ENCODE measurements at places on chromosomes 1 and 21.

GRCh38 chr1:187527346-187527745 is 698.6 kb downstream of the PLA2G4A start:
- DNase-seq: no peak

DNA sequence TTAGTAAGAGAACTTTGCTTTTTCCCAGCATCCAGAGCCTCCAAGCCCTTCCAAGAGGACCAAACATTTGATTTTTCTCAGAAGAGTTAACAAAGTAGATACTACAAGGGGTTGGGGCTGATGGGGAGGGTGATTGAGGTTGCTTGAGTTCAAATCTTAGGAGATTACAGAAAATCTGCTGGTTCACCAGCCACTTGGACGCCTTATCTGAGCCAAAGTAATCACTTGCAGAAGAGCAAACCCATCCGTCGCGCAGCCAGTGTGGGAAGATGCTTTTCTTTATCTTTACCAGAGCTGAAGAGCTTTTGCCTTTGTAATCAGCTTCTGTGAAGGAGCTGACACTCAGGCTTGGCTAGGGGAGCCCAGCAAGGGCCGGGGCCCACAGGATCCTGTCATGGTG is 91.9 kb upstream of the CTTNBP2NL start:
- DNase-seq: no peak

DNA sequence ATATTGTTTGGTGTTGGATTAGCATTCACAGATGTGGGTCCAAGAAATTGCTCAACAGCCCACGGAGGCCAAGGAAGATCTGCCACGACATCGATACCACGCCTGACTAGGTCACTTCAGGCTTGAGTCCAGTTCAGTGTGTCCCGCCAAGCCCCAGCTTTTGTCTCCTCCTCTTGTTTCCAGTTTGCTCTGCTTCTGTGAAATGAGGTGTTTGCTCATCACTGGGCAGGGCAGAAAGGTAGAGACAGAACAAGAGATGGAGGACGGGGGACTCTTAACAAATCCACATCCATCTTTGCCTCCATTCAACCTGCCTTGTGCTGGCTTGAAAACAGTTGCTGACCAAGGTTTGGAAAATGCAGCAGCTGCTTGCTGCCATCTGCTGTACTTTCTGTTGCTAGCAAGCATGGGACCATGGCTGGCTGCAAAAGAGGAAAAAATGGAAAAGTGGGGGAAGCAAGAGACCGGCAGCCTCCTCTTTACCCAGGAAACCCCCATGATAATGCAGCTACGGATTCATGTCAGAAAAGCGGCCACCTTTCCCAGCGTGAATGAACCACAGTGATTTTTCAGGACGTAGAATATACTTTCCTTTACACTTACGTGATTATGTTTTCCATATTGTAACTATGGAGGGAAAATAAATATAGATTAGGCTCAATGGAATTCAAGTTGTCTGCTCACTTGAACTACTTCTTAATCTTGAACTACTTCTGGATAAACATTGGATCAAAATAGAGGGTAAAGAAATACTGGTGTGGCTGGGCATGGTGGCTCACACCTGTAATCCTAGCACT is 80.2 kb upstream of the GREM2 start:
- DNase-seq: no peak

GRCh38 chr1:165153182-165153581 is 203.3 kb downstream of the LMX1A start:
- DNase-seq: no peak

- no peak for DNase-seq
Measured at GRCh38 chr1:65658122-65658521, 134.6 kb upstream of the PDE4B start.

DNA sequence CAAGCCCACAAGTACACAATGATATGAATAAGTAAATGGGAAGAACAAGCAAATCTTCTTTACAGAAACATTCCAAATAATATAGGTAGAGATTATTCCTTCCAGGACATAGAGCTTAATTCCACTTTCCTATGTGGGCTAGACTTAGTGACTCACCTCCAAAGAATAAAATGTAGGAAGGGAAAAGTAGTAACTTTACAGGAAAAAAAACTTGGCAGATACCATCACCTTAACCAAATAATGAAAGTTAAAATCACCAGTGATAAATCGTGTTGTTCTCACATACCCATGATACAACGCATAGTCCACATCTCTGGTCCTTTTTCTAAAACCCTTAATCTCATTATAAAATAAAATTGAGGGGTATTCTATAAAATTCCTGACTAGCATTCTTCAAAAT is 260.8 kb downstream of the SPATA17 start:
- no peak for DNase-seq
